Activated T-helper 1 cell treated with anti-CD3 and anti-CD28 coated beads, Interleukin-12 subunit alpha, Interleukin-12 subunit beta, Interleukin-2, Interleukin-4 antibody, amounts not matched to agents 30 ng/mL and 10 ng/mL and 1 ng/mL, durations not matched to agents 14 hours and 24 hours and 36 hours (primary cell): ENCODE measurements at places on chromosomes 6 and 20. TPM values are rescaled to one million over a fixed set of nuclear protein-coding genes. Genes with fewer than 3 reads are reported as not detected.

The ENPP3 gene
- 5.7 and 6.6 TPM in 2 replicates for total RNA-seq

The SLX4IP gene
- 5.0 and 5.8 TPM in 2 replicates for total RNA-seq

DNA sequence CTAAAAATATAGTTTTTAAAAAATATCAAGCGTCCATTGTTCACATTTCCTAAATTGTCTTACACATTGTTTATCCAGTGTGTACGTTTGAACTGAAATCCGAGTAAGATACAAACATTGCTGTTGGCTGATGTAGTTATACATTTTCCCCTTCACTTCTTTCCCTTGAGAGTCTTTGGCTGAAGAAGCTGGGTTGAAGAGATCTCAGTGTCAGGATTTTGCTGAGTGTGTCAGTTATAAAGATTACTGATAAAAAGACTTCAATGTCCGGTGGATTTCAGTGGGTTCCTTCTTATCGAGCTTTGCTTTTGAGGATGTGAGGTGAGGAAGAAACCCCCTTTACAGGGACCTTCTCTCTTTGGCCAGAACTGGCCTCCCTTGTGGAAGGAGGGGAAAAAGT is 20.5 kb downstream of the RFPL4B start:
- no peak for DNase-seq

DNA sequence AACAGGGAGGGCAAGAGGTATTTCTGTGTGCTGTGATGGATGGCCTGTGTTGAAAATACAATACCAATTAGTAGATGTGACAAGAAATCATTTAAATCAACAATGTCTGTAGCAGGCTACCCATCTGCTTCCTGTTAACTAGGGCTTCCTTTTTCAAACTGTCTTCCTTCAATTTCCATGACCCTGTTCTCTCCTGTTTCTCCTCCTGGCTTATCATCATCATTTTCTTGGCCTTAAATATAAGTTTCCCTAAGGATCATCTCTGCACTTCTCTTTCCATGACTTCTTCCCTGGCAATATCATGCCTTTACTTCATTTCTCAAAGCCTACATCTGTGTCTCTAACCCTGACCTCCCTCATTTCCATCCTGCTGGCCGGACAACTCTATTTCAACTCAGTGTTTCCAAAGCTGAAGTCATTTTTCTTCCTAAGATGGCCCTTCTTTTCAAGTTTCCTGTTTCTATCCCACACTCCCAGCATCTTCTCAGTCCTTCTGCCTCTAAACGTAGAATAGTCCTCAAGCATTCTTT is 18.2 kb downstream of the ZC2HC1B start:
- no peak for DNase-seq

GRCh38 chr6:112475083-112475482 is 128.0 kb downstream of the RFPL4B start:
- DNase-seq, result no peak

GRCh38 chr6:44291841-44292240 is 21.3 kb downstream of the AARS2 start:
- no peak for DNase-seq
